ENCODE measurements at places on chromosomes 12 and 14.

DNA sequence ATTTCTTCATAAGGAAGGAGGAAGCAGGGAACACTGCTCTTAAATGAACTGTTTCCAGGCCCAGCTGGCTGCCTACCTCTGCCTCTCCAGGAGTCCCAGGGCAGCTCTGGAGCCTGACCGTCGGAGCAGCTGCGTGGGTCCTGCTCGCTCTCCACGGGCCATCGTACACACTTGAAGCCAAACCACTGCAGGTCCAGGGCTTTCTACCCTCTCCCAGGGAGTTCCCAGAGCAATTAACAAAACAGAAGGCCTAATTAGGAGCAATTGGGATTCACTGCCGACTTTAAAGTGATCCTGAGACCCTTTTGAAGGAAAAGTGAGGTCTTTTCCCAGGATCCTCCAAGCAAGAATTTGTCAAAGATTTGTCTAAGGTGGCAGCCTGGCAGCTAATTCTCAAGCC is 76.9 kb downstream of the OTX2 start:
- DNase-seq: no peak

- no peak for DNase-seq
These were observed 75.3 kb downstream of the AACS start for GRCh38 chr12:125140279-125141209.

GRCh38 chr12:131674373-131674772 is 36.5 kb upstream of the SFSWAP start:
- no peak for DNase-seq

- DNase-seq: no peak
These were observed 1.8 kb upstream of the BMAL2 start for GRCh38 chr12:27330846-27331245.

DNA sequence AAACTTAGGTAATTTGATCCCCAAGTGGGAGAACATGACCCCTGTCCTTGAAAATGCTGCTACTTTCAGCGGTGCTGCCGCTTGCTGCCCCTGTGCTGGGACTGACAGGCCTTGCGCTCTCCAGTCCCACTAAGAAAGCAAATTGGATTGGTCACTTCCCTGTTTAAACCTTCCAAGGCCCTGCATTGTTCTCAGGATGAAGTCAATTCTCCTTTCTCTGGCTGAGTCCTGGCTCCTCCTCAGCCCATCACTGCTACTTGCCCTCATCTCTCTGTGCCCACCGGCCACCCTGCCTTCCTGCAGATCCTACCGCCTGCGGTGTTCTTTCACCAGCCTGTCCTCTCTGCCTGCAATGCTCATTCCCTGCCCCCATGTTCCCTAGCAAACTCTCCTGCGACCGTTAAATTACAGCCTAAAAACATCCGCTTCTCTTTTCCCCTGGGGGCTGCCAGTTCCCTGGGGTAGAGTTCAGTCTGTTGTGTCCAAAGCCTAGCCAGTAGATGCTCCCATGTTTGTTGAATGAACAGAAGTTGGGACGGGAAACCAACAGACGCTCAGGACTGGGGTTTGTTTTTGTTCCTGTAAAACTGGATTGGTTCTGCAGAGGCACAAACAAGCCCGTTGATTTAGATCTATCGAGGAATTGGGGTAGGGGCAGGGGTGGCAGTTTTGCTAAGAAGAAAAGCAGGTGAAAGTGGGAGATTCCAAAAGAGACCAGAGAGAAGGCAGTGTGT is 127.3 kb upstream of the HIF1A start:
- no peak for DNase-seq

DNA sequence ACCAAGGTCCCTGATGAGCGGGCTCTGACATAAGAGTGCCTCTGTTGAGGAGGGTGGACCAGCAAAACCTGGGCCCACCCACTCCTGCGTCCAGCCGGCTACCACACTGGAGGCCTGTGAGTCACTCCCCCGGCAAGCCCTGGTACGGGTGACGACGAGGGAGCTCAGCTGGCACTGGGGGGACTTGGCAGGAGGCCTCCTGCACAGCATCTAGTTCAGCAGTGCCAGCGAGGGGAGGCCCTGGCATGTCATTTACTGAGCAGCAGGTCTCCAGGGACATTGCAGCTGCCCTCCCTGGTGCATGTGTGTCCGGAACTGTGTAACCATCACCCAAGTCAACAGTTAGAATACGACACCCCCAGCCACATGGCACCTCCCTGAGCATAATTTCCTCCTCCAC is 24.4 kb downstream of the CD9 start:
- peak; percentile 96 for DNase-seq

Data from substantia nigra (tissue), 51 donors.